ENCODE measurements at places on chromosomes 12 and 14.

GRCh38 chr12:49880756-49881414 is 22.8 kb downstream of the FAIM2 start:
- no peak for DNase-seq

DNA sequence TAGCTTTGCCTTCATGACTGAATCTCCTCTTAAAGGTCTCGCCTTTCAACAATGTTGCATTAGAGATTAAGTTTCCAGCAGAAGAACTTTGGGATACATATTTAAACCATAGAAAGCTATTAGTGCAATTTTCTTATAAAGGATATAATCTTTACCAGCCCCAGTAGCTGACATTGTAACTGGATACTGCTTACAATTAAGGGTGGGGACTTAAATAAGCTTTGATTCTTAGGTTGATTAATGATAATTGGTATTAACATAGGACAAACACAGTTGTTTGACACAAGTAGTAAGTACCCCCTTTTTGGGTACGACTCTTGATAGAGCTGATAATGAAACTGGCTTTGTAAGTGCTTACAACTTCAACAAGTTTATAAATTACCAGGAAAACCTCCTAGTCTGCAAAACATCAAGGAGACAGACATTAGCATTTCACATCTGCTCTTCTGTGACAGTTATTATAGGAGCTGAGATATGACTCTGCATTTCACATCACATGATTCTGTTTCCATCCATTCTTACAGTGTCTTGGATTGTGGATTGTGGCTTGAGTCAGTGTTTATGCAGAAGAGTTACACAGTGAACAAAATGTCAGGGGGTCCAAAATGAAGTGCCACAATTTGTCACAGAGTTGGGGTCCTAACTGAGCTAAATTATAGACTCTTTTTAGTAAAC is 249.1 kb upstream of the E2F7 start:
- DNase-seq = no peak

DNA sequence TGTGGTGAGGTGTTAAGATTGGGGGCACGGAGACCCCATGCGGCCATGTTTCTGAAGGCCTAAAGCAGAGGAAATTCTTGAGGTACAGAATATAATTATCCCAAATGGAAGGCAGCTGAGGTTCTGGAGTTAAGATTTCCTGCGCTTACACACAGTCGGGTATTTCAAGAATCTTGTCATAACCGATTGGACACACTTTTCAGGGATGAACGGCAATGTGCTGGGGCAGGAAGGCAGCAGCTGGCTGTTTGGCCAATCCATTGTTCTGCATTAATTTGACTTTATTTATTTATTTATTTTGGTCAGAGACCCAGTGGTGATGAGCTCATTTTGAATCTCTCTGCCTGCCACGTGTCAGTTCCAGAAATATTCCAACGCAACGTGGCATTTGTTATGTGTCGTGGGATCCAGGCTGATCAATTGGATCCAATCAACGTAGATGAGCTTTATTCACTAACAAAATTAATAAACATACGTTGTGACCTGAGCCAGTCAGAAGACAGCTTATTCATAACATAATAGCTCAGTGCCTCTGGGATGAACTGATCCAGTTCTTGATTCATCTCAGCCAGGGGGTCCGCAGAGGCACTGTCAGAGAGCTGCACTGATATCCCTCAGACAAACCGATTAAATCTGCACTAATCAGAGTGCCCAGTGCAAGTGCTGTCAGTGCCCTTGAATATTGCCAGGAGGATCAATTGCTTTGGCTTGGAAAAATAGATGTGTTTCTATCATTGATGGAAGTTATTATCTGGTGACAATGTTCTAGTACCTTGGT is 181.0 kb downstream of the KTN1 start:
- no peak for DNase-seq

- DNase-seq = no peak
These were observed 147.8 kb upstream of the TMCC3 start for GRCh38 chr12:94798113-94798512.

GRCh38 chr14:99502989-99503421 is 21.8 kb downstream of the CCNK start:
- no peak for DNase-seq

GRCh38 chr14:73720636-73721035 is 6.5 kb upstream of the PNMA1 start:
- no peak for DNase-seq

GRCh38 chr12:62006076-62006732 is 254.0 kb upstream of the USP15 start:
- DNase-seq = peak; percentile 14

- no peak for DNase-seq
These were observed 26.4 kb upstream of the GPR132 start for GRCh38 chr14:105091517-105092170.

- DNase-seq = peak; percentile 71
These were observed 2.0 kb upstream of the GAPDH start for GRCh38 chr12:6532051-6532926.

DNA sequence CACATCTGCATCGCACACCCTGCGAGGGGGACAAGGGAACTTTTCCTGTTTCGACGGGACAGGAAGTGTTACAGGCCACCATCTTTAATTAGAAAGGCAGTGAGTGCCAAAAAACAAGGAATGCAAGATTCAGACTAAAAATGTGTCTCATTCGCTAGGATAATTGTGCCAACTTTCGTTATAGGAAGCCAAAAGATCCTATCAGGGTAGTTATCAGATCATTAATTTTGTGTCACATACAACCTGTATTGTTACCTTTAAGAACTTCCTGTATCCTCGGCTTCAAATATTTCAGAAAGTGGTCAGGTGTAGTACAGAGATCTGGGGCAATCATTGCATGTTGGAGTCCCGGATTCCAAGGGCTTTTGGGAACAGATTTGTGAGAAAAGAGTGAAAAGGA is 19.2 kb upstream of the MGP start:
- DNase-seq = no peak

GRCh38 chr12:31519511-31519910 is 71.4 kb downstream of the DENND5B start:
- DNase-seq = no peak

GRCh38 chr14:94115631-94116030 is 5.1 kb downstream of the IFI27 start:
- no peak for DNase-seq

- peak; percentile 20 for DNase-seq
These were observed 145.4 kb upstream of the ABCD2 start for GRCh38 chr12:39764944-39765560.

DNA sequence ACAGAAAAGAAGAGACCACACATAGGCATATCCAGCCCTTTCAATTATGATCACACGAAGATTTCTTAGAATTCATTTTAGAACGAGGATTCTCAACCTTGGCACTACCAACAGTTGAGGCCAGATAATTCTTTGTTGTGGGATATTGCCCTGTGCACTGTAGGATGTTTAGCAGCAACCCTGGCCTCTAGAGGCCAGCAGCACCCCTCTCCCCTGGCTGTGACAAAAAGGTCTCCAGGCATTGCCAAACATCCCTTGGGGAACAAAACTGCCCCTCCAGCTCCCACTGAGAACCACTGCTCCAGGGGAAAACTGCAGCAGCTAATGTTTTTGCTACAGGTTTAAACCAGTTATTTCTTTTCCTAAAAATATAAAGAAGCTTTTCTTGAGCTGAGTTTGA is 7.1 kb downstream of the NT5DC3 start:
- no peak for DNase-seq

DNA sequence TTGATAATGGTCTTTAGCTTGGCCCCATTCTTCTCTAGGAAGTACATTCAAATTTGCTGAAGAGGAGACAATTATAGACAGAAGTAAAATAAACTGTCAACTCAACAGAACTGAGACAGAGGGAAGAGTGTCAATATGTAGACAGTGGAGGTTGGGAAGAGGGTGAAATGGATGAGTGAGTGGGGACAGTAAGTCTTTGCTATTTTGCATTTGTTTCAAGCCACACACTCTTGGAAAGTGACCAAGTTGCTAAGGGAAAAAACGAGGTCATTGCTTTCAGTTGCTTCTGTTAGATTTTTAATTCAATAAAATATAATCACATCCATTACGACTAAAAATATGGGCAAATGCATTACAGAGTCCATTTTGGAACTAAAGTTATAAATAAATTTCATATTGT is 47.8 kb downstream of the BTBD7 start:
- DNase-seq = no peak

DNA sequence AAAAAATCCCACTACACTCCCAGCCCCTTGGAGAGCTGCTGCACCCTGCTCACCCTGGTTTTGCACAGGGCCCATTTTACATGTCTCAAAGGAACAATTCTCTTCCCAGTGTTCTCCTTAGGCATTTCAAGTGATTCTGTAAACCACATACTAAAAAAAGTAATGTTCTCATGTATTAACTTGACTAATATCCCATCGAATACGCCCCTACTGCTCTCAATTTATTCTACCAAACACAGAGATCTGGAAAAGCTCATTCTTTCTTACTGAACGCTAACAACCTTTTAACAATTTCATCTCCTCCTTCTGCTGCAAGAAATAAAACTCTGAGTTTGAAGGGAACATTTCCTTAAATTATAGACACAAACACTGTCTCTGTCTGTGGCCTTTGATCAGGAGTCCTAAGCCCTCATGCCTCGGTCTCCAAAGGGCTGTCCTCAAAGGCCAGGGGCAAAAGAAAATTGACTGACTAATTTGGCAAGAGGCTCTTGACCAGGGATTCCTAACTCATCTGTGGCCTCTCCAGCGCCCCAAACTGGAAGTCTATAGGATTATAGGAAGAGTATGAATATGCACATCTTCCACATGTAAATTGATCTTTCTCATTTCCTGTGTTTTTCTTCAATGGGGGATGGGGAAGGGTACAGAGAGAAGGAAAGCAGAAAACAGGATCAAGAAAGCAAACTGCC is 17.1 kb upstream of the TSPAN11 start:
- DNase-seq = no peak

- no peak for DNase-seq
These were observed 34.7 kb upstream of the VASH1 start for GRCh38 chr14:76726551-76726970.

- DNase-seq = no peak
These were observed 52.8 kb upstream of the SLC2A13 start for GRCh38 chr12:40158592-40159111.

DNA sequence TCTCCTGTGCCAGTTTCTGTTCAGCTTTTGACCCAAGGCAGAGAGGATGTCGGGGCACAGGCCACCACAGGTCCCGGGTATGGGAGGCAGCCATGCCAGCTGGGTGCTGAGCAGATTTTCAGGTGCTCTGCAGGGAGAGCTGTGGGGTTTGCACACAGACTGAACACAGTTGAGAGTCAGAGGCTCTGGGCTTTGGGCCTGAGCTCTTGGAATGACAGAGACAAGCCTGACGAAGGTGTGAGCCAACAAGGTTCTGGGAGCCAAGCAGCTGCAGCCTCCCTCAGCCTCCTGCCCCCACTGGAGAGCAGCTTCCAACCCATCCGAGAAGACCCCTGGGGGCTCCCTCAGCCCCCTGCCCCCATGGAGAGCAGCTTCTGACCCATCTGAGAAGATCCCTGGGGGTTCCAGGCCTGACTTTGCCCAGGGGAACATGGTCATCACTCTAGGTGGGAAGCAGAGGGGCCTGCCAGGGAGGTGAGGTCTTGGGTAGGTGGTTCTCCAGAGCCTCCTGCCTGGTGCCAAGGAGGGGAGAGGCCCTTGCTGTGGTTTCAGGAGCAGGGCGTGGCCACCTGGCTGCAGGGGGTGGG is 13.8 kb downstream of the FBRSL1 start:
- DNase-seq = no peak

- no peak for DNase-seq
These were observed 154.0 kb downstream of the NDUFA12 start for GRCh38 chr12:94849411-94849976.

DNA sequence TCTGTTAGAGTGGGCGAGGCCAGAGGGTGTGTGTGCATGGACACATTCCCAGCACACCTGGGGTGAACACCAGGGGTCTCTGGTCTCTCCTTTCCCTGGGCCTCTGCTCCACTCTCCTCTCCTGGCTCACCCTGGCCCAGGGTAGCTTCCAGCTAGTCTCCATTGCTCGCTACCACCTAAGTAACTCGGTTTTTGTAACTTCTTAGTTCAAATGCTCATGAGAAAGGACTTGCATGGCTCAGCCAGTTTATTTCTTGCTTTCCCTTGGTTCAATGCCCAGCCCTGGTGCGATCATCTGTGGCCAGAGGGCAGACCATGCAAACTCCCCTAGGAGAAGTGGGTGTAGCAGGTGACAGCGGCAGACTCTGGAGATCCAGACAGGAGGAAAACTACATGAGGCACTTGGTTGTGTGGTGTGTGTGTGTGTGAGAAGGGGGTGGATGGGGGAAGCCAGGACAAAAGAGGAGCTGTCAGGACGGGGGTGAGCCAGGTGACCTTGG is 8.9 kb upstream of the ACVR1B start:
- DNase-seq = no peak

DNA sequence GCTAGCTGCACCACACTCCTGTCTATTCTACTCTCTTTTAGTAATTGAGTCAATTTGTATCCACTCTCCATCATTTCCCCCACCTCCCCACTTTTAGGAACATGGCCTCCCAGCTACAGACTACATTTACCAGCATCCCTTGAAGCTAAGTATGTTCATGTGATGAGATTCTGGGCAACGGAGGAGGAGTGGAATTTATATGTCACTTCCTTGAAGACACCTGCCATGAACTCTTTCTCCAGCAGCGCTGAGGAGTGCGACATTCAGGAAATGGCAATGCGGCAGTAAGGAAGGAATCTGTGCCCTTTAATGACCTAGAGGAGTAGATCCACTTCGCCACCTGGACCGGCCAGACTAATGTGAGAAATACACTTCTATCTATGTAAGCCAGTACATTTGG is 243.7 kb upstream of the DIO2 start:
- DNase-seq = no peak

DNA sequence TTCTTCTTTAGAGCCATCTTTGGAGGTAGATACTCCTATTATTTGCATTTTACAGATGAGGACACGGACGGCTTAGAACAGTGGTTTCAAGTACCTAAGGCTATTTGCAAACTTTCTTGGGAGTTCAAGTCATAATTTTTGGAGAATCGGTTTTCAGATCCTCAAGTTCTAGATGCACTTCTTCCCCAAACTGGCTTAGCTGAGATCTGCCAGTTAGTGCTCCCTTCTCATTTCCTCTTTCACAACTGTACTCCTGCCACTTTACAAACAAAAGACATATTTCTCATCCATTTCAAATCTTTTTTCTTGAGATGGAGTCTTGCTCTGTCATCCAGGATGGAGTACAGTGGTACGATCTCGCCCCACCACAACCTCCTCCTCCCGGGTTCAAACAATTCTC is 77.3 kb downstream of the HELB start:
- DNase-seq = no peak

- DNase-seq = no peak
These were observed 410.7 kb downstream of the TMEM117 start for GRCh38 chr12:44246482-44247105.

GRCh38 chr12:59927032-59927431 is 331.2 kb downstream of the SLC16A7 start:
- no peak for DNase-seq

GRCh38 chr12:93824514-93825500 is 147.6 kb downstream of the CRADD start:
- no peak for DNase-seq

DNA sequence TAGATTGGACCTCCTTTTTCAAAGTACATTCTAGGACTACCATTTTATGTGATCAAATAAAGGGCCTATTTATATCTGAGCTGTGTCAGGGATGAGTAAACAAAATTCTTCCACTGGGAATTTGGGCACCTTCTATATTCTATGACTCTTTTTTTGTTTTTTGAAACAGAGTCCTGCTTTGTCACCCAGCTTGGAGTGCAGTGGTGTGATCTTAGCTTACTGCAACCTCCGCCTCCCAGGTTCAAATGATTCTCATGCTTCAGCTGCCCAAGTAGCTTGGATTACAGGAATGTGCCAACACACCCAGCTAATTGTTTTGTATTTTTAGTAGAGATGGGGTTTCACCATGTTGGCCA is 64.8 kb downstream of the DRAM1 start:
- DNase-seq = no peak

- DNase-seq = no peak
These were observed 30.4 kb downstream of the KANSL2 start for GRCh38 chr12:48651681-48652080.
